Breast epithelium (tissue), 4 donors: ENCODE measurements at places on chromosomes 6 and 20. TPM values are rescaled to one million over a fixed set of nuclear protein-coding genes. Genes with fewer than 3 reads are reported as not detected.

GRCh38 chr20:21767739-21768223 lies 62.3 kb downstream of the PAX1 start:
- DNase-seq, result peak; percentile 55

- DNase-seq, result no peak
Observed at GRCh38 chr6:43304361-43304760, 4.3 kb downstream of the CRIP3 start.

DNA sequence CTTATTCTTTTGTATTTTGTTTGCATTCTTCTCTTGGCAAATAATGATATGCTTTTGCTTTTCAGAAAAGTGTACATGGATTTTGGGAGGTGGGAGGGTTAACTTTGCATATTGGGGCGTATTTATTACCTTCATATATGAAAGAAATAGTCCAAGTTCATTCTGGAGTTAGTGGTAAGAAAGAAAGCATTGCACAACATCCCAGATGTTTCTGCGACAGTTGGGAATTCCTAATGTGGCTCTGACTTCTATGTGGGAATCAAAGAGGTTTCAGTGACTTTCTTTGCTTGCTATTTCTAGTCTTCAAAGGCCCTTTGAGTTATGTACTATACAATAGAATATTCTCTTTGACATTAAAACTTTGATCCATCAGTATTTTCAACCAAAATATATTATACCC lies 78.1 kb downstream of the MMUT start:
- no peak for DNase-seq

DNA sequence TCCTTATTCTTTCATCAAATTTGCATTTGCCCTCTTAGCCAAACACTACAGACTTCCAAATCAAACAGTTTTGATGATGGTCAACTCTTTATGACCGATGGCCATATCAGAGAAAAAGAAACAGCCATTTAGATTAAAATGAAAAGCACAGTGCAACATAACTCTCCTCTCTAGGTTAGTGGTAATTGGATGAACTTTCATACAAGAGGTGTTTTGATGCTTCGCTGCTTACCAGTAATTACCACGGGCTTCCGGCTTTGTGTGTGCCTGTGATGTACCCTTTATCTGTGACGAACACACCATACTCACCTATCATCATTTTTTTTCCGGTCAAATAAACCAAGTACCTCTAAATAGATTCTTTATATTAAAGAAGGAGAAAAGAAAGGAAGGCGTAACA lies 181.8 kb downstream of the FOXA2 start:
- DNase-seq, result no peak

DNA sequence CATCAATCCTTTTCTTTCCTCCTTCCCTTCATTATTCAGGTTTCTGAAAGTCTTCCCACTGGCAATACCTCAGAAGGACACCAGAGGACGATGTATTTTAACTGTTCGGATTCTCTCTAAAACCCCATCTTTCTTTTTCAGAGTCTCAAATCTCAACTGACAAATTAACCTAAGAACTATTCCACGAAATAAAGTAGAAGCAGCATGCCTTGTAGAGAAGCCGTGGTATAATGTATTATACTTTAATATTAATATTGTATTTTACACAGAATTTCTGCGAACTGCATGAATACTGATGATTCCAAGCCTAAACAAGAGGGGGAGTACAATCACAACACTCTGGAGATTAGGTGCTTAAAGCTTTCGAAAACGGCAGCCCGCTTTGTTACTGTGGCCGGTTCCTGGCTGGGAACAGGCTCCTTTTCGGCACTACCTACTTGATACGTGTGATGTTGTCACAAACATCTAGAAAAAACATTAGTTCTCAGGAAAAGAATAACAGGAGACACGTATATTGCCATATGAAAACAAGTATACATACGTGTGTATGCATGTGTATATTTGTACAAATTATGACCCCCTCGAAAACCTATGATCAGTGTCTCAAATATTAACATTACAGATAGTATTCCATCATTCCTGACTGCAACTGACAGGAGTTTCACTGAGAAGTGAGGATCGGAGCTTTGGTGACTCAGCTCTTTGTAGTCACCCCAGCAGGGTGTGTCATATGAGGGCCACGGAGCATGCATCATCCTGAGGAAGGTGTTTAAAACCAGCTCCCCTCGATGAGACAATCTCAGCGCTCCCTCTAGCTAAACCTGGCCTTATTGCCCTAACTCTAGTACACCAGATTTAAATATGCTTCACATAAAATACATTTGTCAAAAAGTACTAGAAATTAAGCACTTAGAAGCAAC lies 319.7 kb upstream of the TCF21 start:
- no peak for DNase-seq

DNA sequence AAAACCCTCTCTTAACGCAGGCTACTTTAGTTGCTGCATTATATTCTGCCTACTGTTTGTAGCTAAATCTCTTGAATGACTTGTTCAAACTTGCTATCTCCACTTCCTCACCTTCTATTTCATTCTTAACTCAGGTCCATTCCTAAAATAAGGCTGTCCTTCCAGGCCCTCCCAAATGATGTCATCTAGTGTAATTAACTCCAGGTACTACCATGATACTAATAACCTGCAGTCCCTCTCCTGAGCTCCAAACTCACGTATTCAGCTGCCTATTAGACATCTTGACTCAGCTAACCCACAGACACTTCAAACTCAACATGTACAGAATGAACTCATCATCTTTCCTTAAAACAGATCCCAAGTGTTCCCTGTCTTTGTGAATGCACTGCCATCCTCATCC lies 10.5 kb upstream of the TOP1 start:
- no peak for DNase-seq

- no peak for DNase-seq
Observed at GRCh38 chr6:137095651-137096238, 51.0 kb upstream of the IL20RA start.

DNA sequence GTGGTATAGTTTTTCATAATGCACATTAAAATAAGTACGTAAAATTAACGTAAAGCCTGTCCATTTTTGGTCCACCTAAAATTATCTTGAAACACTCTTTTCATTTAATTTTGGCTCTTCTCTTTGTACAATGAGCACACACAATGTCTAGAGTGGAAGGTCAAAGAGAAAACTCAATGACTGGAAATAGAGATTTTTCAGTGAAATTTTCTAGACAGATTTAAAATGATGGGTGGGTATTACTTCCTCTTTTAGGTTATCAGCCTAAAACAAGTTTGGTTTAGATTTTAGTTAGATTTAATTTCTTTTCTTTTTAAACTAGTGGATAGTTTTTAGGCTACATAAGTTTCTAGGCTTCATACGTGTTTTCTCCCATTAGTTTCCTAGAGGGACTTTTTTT lies 24.9 kb downstream of the DSE start:
- no peak for DNase-seq

GRCh38 chr20:6870559-6870958 lies 103.1 kb downstream of the BMP2 start:
- DNase-seq, result no peak

DNA sequence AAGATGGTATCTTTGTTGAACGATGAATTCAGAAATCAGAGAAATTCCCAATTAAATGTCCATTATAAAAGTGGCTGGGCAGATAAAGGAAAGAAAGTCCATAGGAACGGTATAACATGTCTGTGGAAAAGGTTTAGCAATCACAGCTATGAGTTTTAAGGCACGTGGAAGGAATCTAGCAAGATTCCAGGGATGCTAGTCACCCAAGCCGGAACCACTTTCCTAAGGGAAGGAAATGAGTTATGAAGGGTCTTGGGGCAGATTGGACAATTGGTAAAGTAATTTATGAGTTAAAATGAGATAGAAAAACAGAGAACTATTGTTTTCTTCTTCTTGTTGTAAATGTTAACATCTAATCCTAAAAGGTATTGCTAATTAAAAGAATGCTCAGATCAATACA lies 384.8 kb downstream of the ADGRB3 start:
- no peak for DNase-seq

GRCh38 chr6:170475118-170475517 lies 78.0 kb downstream of the PSMB1 start:
- DNase-seq, result no peak

DNA sequence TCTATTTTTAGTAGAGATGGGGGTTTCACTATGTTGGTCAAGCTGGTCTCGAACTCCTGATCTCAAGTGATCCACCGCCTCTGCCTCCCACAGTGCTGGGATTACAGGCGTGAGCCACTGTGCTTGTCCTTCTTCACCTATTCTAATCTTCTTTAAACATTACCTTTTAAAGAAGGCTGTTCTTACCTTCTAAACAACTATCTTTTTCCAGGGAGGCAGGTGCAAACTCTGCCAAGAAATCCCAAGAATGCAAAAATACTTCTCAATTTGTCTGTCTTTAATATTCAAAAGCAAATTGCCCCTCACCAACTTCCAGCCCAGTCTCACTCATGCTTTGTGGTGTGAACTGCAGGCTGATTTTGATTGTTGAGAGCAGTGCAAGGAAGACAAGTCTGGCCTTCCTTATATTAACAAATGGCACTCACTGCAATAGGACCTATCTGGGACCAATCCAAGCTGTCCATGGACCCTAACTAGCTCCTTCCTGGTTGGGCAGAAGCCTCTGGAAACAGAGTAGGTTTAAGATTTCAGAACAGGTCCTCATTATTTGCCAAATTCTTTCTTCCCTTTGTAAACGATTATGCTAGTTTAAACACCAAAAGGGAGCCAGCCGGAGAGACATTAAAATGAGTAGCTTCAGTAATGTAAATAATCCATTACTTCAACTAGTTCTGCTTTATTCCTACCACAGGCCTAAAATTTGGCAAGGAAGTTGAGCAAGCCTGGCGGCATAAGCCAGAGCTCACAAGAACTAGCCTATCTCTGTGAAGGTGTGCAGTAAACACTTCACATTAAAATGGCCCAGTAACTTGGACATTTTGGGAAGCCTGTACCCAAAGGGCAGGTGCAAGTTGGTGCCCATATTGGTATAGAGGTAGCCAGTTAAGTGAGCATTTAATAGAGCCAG lies 1.6 kb downstream of the SCAND1 start:
- no peak for DNase-seq

- no peak for DNase-seq
Observed at GRCh38 chr6:152206072-152206818, 398.8 kb downstream of the ESR1 start.

DNA sequence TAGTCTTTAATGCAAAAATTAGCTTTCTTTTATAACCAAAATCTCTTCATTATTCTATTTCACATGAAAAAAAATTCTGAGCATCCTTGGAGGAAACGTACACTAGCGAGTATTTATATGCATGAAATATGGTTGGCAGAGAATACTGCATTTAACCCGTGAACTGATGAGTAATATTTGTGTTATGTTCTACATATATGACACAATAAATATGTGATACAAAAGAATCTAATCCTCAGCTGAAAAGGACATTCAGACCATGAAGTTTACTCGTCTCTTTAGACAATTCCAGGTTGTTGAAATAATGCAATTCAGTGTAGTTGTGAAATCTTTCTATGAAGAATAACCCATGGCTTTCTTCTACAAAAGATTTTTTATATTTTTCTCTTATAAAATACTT lies 524.8 kb upstream of the MAN1A1 start:
- no peak for DNase-seq

DNA sequence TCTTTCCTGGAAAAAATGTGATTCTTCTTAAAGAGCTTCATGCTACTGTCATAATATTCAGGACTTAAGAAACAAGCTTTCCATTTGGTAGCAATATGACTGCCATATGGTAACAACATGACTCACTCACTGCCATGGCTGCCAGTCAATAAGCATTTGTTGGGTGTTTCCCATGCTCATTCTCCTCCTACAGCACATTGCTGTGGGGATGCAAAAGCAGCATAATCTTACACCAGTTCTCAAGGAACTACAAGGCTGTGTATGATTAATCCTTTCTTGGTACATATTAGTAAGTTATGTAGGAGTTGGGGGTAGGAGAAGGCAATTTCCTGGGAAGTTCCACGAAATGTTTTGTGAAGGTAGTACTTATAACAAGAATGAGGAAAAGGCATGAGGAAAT lies 76.7 kb downstream of the CEP162 start:
- DNase-seq, result no peak

GRCh38 chr20:18533491-18533890 lies 25.8 kb downstream of the SEC23B start:
- no peak for DNase-seq

GRCh38 chr6:20236909-20237600 lies 24.8 kb upstream of the MBOAT1 start:
- DNase-seq, result no peak

DNA sequence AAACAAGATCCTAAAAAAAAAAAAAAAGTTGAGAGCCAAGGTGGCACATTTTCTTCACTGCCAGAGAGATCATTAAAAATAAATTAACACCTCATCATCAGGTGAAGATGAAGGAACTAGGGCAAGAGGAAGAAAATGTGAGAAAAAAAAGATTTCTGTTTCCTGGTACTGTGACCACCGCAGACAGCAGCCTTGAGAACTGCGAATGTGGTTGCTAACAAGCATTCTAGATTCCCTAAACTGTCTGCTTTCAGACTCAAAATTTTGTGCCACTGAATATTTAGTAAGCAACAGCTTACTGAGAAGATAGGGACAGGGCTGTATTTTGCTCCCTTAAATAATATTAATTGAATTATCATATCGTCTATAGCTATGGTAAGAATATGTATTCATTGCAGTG lies 24.1 kb upstream of the MBOAT1 start:
- no peak for DNase-seq

- DNase-seq, result no peak
Observed at GRCh38 chr6:111276335-111276734, 189.0 kb downstream of the SLC16A10 start.

- DNase-seq, result no peak
Observed at GRCh38 chr6:44976677-44977641, 351.2 kb upstream of the RUNX2 start.

DNA sequence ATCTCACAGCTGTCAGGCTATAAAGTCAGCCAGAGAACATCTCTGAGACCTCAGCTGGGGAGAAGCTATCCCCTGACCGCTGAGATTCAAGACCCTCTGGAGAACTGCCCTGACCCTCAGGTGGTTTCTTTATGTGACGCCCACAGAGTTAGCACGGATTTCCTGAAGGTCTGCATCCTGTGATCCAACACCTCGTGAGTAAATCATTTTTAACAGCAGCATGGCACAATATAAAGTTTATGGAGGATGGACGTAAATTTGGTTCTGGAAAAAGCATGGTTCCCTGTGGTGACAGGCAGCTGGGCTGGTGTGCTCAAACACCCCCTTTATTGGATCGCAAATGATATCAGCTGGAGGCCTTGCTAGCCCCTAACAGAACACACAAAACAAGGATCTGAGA lies 25.3 kb upstream of the TRAF3IP2 start:
- DNase-seq, result no peak

DNA sequence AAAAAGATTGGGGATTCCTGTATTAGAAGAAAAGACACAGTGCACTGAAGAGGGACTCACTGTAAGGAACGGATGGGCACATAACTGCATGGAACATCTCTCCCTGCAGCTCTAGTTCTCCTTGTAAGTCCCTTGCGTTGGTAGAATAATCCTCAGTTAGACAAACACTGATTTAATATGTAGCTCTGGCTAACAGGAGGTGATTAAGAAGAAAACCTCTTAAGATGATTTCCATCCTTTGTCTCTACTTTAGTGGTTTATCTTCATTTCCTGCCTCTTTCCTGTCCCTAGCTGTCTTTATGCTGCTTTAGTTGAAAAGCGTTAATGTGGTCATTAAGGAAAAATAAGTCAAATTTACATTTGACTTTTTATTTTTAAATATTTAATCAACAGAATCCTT lies 86.6 kb downstream of the SLC16A10 start:
- no peak for DNase-seq

The LY6G5B gene
- total RNA-seq, result 6.2 TPM

The TNNC2 gene
- total RNA-seq, result 2.6 TPM

The SMLR1 gene
- total RNA-seq, result not detected

The SULF2 gene
- 62.5 TPM for total RNA-seq

The ABHD16B gene
- not detected for total RNA-seq

The SH3BGRL2 gene
- total RNA-seq, result 50.9 TPM

The CHD6 gene
- total RNA-seq, result 85.8 TPM

The CCN6 gene
- total RNA-seq, result not detected

The ID4 gene
- total RNA-seq, result 57.1 TPM

The COL19A1 gene
- not detected for total RNA-seq
